ENCODE measurements at places on chromosomes 3 and 15.

DNA sequence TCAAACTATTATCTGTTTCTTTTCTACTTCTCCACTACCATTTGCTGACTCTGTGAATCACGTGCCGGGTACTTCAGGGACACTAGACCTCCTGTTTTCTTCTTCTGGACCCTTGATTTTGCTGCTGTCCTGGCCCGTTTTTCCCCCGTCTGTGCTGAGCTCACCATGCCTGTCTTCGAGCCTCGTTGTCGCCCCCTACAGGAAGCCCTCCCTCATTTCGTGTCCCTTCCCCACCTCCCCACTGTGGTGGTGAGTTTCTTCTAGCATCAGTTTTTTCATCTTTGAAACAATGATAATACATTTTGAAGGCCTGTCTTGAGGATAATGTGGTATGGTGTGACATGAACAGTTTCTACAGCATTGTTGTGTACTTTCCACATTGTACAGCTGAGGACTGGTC, 12.8 kb downstream of the GABRG3 start:
- no peak for DNase-seq

- no peak for DNase-seq
Observed at GRCh38 chr3:108209579-108209978, 12.6 kb downstream of the IFT57 start.

DNA sequence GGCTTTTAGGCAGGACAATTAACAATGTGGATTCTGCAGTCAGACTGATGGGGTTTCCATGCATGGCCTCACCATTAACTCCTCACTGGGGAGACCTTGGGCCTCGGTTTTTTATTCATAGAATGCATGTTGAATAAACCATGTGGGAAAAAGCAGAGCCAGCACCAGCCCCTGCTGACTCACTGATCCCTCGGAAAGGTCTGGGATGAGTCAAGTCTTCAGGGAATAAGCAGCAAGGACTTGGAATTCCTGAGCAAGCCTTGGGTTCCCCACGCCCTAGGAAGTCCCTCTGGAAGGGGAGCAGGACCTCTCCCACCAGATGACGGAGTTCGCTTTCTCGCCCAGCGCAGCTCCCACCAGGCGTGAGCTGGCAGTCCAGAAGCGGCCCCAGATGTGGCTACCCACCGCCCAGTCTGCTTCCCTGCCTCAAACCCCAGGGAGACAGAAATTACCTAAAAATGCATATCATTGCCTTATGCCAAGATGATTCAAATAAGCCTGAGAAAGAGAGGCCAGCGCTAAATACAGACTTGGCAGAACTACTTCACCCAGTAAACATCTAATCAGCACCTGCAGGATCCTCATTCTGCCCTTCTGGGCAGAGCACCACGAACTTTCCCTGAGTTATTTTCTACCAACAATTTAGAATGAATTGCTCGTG, 45.4 kb downstream of the BTD start:
- DNase-seq, result peak; percentile 95

GRCh38 chr3:107982165-107982564, 108.7 kb downstream of the CD47 start:
- DNase-seq, result no peak

DNA sequence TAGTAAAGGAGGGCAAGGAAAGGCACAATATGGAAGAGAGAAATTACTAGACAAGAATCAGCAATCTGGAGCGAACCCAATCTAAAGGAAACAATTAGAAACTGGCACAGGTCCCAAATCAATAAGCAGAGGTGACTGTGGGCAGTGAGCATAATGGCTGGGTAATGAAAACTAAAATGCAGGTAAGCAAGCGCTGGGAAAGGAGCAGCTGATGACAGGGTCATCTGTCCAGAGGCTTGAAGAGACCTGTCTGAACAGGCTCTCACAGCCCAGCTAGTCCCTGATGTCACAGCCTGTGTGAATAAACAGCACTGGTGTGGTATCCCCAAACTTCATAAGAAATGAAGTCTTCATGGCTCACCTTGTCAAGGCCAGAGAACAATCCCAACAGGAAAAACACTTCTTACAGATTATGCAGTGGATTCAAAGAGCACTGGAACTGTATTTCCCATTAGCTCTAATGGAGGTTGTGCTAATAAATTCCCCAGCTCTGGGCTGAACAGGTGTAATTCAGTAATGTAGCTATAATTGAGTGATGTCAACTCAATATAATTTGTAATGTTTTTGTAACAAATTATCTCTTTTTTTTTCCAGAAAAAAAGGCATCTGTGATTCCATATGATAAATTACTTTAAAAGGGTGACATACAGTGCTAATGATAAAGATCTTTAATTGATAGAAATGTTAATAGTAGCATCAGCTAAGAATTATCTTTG, 197.3 kb downstream of the FHIT start:
- DNase-seq, result no peak

DNA sequence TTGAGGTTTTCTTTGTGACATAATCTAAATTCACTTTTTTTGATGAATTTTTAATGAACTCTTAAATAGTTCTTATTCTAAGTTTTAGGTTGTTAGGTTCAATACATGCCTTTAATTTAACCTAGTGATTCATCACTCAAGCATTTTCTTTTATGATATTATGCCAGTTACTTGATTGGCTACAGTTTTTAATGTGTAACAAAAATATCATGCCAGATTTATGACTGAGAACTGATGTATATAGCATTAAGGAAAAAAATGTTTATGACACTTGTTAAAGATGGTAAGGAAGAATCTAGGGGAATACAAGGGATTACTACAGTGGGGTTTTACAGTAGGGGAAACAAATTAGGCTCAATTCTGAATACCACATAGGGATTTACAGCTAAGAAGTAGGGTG, 103.1 kb downstream of the VGLL3 start:
- no peak for DNase-seq

DNA sequence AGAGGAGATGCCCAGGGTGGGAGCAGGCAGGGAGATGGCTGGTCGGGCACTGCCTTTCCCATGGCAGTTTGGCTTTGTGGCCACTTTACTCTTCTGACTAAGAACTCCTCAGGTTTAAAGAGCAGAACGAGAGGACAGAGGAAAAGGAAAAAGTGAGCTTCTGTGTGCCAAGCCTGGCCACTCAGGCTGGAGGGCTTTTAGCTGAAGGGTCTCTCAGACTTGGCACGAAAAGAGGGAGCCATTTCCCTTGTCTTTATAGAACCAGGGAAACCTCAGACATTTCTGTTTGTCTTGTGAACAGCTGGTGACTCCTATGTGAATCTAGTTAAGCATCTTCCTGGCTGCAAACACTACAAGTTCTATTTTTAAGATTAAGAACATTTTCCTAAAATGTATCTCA, 23.3 kb upstream of the PSMD6 start:
- no peak for DNase-seq

- peak; percentile 9 for DNase-seq
Observed at GRCh38 chr3:72517921-72518424, 330.3 kb downstream of the SHQ1 start.

DNA sequence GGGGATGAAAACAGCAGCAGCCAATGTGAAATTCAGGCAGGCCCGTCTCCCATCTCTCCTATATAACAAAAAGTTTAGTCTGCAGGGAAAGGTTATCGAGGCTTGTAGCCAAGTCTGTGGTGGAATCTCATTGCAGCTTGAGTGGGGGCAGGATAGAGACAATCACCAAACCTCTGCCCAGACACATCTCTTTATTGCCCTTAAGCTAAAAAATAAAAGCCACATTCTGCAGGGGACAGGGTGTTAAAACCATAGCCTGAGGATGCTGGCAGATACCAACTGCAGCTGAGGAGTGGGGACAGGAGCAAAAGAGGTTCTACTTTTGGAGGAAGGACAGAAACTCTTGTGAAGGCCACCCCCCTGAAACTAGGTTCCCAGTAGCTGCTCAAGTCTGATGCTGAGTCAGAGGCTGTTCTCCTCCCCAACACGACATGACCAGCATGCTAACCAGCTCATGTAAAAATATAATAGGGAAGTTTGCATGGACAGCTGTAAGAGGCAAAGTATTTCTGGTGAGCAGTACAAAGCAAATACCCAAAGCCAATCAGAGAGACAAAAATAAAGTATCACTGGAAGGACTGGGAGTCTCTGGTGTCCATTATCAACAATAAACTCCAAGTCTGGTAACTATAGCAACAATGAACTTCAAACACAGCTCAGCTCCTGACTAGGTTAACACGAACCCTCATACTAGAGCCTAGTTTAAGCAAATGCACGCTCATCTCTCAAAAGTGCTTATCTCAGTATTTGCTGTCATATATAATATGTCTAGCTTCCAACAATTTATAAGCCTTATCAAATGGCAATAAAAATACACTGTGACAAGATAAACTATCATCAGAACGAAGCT, 362.2 kb upstream of the SLCO3A1 start:
- DNase-seq, result no peak

- DNase-seq, result no peak
Observed at GRCh38 chr3:135040321-135041240, 245.5 kb downstream of the EPHB1 start.

GRCh38 chr3:130506031-130506430, 10.9 kb upstream of the COL6A6 start:
- no peak for DNase-seq

DNA sequence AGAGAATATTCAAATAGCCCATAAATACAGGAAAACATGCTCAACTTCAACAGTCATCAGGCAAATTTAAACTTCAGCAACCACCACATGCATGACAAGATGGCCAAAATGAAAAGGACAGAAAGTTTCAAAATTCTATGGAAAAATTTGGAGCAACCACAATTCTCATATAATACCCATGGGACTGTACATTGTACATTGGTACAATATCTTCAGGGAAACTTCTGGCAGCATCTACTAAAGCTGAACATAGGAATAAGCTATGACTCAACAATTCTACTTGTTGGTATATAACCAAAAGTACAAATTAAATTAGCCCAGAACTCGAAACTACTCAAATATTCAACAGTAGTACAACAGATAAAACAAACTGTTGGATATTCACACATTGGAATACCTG, 847.6 kb downstream of the TBL1XR1 start:
- DNase-seq, result peak; percentile 43

DNA sequence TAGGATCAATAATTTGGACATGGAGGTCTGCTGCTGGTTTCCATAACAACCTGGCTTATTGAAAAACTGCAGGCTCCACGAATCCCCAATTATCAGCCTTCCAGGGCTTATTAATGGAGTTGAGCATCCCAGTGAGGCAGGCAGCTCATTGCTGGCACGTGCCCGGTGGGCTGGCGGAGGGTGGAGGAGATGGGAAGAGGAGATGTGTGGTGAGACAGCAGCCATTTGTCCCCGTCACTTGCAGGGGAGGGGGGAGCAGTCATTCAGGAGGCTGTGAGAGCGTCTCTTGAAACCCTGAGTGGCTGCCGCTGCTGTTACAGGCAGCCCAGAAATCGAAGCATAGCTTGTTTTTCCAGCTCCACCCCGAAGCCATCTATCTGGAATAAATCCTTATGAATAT, 70.6 kb downstream of the GAP43 start:
- DNase-seq, result no peak

DNA sequence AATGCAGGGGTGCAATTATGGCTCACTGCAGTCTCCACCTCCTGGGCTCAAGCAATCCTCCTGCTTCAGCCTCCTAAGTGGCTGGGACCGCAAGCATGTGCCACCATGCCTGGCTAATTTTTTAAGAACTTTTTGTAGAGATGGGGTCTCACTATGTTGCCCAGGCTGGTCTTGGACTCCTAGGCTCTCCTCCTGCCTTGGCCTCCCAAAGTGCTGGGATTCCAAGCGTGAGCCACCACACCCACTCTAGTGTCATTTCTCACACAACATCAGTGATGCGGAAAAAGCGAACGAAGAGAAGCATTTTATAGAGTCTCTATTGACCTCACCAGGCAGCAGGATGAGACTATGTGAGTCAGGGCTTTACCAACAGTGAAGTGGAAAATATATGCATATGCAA, 137.7 kb downstream of the PLD1 start:
- no peak for DNase-seq

DNA sequence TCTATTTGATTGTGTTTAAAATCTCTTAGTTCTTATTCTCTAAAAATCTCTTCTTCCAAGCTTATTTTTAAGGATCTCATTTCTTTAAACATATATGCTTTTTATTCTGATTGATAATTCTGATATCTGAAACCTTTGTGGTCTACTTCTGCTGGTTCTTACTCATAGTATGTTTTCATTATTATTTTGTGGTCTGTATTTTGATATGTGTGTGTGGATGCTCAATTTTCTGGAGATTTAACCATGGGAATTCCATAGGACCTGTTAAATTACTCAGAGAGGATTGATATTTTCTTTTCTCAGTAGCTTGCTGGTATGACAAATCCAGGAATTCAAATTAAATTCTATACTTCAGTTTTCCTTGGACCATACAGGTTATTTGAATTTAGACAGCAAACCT, 14.7 kb upstream of the HHLA2 start:
- no peak for DNase-seq

DNA sequence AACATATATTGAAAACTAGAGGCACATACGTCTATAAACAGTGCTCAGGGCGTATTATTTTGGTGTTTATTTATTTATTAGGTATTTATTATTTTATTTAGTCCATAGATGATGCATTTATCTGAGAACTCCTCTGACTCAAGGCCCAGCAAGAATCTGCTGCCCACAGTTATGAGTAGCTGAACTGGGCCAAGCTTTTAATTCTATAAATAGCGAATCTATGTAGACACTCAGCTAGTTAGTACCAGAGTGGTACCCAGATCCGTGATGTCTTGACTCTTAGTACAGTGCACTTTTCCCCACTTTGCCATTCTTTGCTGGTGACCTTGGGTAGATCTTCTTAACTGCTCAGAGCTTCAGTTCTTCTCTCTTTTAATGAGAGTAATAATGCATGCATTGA, 370.4 kb upstream of the TPRG1 start:
- no peak for DNase-seq

DNA sequence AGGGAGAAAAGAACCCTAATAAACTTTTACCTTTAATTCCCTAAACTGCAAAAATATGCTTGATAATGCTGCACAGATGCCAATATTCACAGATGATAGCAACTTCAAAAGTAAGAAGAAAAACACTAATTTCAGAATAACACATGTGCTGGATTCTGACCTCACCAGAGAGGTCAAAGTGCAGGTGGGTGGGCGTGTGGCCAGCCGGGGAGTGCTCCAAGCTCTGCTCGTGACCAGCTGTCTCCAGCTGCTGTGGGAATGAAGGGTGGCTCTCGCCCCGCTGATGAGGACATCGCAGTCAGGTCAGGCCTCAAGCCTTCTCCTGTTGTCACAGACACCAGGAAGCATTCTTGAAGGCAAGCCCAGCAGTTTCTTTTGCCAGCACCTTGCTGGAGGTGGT, 57.1 kb downstream of the ADAMTS17 start:
- DNase-seq, result no peak

GRCh38 chr3:15043408-15044171, 21.5 kb downstream of the MRPS25 start:
- DNase-seq, result no peak

DNA sequence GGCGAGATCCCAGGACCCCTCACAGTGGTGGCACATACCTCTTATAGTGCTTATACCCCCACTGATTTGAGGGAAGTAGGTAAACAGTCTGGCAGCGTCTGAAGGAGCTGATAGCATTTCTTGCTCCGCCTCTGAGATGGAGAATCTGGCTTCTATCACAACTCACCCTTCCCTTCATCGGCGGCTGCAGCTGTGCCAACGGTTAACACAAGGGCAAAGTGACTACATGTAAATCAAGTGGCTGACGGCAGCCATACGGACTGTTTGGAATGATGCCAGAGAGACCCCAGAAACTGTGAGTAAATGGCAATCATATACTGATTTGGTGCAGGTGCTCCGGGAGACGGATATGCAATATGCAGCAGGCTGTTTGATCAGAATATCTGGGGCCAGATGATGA, 66.8 kb upstream of the UNC13C start:
- DNase-seq, result no peak

GRCh38 chr3:186569779-186570095, 783 bp upstream of the DNAJB11 start:
- no peak for DNase-seq

- no peak for DNase-seq
Observed at GRCh38 chr3:111229301-111229700, 157.7 kb downstream of the NECTIN3 start.

- no peak for DNase-seq
Observed at GRCh38 chr3:179229177-179229576, 21.7 kb downstream of the KCNMB3 start.

Data from fibroblast of the conjunctiva (primary cell).